AG10803 (cell line): ENCODE measurements at places on chromosomes 12 and 14.

GRCh38 chr12:97784904-97785303, 322.3 kb downstream of the RMST start:
- DNase-seq, result no peak

GRCh38 chr14:82854901-82855300, 1321.2 kb upstream of the SEL1L start:
- DNase-seq, result no peak

- no peak for DNase-seq
Observed at GRCh38 chr14:105465209-105466031, 9.2 kb upstream of the CRIP2 start.

DNA sequence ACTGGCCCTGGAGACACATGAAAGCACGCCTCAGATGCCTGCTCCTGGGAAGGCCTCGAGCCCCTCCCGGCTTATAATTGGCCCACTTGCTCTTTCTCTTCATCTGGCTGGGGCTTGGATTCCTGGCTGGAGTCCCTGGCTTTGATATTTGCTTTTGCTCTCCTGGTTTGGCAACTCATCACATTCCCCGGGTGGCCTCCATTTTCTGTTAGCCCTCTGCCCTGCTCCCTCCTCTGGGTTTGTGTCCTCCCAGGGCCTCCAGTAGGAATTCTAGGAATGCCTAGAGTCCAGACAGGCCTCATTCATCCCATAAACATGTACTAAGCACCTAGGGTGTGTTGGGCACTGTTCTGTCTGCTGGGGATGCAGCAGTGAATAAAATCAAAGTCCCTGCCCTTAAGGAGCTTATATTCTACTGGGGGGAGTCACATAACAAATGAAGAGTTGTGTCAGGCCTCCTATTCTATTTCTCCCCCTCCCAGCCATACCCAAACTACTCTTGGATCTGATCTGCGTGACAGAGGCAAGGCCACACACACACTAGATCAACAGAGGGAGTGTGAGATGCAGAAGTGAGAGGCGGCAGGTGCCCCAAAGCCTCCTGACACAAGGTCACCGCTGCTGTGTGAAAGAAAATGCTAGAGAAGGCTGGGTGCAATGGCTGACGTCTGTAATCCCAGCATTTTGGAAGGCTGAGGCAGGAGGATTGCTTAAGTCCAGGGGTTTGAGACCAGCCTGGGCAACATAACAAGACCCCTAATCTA, 21.3 kb upstream of the TSPAN9 start:
- peak; percentile 34 for DNase-seq

GRCh38 chr12:26396402-26396801, 201.0 kb downstream of the SSPN start:
- DNase-seq, result no peak

DNA sequence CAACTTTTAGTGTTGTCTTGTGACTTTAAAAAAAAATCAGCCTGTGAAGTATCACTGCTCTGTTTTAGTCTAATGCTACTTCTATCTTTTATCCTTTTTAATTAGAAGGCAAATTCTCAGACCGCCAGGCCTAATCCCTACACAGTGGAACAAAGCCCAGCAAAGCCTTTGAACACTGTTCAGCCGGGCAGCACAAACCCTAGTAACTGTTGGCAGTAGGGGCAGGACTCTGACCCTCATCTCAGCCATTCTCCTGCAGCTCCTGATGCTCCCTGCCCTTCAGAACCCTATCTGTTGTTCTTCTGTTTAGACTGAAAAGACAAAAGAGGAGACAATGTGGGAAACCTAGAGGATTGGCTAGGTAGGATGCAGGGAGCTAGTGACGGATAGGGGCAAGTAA, 78.0 kb upstream of the OTX2 start:
- no peak for DNase-seq

- DNase-seq, result no peak
Observed at GRCh38 chr12:117005417-117006046, 93.7 kb downstream of the TESC start.

DNA sequence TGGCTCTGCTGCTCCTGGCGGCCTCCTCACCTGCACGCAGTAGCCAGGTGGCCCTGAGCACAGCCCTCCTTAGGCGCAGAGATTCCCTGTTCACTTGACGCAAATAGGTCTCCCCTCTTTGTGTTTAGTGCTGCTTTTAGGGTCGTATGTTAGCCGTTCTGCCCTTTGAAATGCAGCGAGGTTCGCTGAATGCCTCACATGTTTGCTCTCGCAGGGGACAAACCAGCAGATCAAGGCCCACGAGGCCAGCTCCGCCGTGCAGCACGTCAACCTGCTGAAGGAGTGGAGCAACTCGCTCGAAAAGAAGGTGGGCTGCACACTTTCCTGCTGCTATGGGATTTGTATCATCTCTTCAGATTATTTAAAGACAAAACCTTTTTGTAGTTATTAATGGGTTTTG, 31.4 kb upstream of the AMN start:
- DNase-seq, result no peak
